ENCODE measurements at places on chromosomes 5 and 9.
A peak's percentile ranks its signal among the peaks of the same experiment; 100 is the strongest.

- DNase-seq = no peak
Measured at GRCh38 chr5:150650021-150651006, 9.9 kb downstream of the SYNPO start.

DNA sequence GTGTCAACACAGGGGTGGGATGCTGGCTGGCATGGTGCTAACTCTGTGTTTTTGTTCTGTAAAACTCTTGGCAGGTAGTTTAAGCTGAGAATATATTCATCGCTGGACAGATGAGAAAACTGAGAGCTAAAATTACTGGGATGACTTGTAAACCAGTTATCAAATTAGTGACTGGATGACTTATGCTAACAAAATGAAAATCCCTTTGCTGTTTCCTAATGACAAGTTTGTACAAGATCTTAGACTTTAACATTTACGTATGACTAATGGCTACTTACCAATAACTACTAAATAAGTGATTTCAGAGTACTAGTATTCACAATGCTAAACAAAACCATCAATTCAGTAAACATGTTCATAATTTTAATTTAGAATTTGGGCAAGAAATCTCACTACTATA, 854.8 kb upstream of the ARRDC3 start:
- DNase-seq = no peak

DNA sequence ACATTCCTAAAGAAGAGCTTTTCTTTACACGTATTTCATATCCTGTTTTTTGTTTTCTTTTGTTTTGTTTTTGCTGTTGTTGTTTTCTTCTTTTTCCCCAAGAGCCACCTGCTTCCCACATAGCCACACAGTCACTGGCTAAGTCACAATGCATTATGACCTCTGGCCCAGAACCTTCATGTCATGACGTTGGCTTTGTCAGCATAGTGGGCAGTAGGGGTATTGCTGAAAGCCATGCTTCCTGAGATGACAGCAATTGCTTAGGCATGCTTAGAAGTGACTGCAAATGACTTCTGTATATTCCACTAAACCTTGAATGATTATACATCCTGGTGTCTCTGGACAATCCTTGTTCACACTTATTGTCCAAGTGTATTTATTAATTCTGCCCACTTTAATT, 375.8 kb downstream of the TAF11L14 start:
- peak; percentile 11 for DNase-seq

- DNase-seq = no peak
Measured at GRCh38 chr9:27412963-27413362, 111.1 kb upstream of the IFNK start.

- DNase-seq = no peak
Measured at GRCh38 chr5:73264631-73265030, 91.6 kb downstream of the TMEM174 start.

- DNase-seq = no peak
Measured at GRCh38 chr5:103793595-103794182, 231.1 kb upstream of the NUDT12 start.

- DNase-seq = no peak
Measured at GRCh38 chr9:34907044-34907443, 51.0 kb upstream of the PHF24 start.
